HuH-7.5 (cell line): ENCODE measurements at places on chromosomes 16 and 17.
A peak's percentile ranks its signal among the peaks of the same experiment; 100 is the strongest.

DNA sequence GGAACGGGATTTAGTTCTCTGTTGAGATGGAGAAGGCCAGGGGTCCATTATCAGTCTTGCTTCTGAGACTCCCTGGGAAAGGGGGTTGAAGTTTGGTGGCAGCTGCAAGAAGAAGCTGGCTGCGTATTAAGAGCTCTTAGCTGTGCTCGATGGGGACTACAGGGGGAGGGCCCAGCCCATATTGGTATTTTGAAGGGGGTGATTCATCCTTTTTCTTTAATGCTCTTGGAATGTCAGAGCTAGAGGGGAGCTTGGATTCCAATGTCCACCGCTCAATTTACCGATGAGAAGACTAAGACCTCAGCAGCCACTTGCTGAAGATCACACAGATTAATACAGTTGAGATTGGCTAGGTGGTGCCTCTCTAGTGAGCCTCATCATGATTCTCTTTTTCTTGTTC, 5.0 kb downstream of the NOG start:
- no peak for DNase-seq

DNA sequence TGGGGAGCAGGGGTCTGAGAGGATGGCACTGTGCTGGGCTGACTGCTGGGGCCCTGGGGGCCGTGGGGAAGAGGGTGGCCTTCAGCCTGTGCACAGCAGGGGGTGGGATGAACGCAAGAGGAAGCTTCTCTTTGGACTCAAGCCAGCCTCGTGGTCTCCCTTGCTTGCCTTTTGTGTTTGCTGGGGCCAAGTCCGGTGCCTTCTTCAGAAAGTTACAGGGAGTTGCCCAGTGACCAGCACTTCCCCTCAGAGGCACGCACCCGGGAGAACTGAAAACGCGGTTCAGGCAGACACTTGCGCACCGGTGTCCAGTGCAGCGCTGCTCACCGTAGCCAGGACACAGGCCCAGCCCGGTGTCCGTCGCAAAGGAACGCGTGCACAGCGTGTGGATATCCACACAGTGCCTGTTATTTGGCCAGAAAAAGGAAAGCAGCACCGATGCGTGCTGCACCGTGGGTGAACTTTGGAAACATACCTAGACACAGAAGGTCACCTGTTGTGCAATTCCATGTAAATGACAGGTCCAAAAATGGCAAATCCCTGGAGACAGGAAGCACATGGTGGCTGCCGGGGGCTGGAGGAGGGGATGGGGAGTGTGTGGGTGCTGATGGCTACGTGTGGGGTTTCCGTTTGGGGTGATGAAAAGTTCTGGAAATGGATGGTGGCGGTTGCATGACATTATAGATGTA, 29.4 kb upstream of the NUDT16L1 start:
- DNase-seq, result peak; percentile 60

GRCh38 chr16:12964461-12964860, 63.1 kb downstream of the SHISA9 start:
- no peak for DNase-seq

- no peak for DNase-seq
These were observed 4.3 kb upstream of the GSG1L start for GRCh38 chr16:28067604-28068379.

GRCh38 chr17:57389473-57389872, 133.2 kb downstream of the MSI2 start:
- DNase-seq, result no peak

- DNase-seq, result no peak
These were observed 52.7 kb downstream of the ARSG start for GRCh38 chr17:68343976-68344375.

DNA sequence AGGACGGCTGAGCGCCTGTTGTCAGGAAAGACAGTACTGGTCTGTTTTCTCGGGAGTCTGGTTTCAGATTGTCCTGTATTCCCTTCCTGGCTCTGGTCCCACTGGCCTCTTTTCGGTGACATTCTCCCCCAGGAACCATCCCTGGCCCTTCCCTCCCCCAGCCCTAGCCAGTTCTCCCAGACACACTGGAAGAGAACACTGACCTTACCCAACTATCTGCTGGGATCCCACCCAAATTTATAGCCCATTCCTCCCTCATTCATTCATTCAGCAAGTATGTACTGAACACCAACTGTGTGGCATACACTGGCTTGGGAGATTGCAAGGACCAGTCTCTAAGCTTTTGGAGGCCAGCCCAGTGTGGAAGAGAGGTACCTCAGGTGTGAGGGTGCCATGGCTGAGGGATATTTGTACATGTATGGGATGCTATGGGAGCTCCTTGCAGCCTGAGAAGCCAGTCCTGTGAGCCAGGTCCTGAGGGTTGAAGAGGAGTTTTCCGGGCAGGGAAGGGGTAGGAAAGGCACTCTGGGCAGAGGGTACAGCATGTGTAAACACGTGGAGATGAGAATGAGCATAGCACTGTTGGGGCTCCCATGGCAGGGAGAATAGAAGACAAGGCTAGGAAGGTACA, 5.2 kb downstream of the RND2 start:
- DNase-seq, result no peak

DNA sequence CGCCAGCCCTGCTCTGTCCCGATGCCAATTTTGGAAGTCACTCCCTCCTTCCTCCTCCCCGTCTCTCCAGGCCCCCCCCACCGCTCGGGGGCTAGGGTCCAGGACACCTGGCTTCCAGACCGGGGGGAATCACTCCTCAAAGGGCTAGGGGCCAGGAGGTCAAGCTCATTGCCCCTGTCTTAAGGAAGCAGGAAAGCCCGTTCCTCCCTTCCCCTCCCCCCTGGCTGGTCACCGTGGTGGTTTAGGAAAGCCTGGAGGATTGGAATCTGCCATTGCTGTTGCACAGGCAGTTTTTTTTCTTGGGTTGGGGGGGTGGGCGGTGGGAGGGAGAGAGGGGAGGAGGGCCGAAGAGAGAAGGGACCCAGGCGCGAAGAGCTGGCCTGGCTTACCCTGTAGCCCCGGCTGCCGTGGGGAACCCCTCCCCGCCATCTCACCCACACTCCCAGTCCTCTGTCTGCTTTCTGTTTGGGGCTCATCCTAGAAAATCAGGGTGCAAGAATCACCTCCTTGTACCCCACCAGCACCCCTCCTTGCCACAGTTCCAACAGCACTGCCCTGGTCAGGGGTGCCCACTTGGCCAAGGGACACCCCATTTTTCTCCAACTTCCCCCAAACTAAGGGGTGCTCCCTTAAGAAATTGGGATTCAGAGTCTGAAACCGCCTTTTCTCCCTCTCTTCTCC, 2.9 kb upstream of the BCL6B start:
- DNase-seq, result peak; percentile 86

DNA sequence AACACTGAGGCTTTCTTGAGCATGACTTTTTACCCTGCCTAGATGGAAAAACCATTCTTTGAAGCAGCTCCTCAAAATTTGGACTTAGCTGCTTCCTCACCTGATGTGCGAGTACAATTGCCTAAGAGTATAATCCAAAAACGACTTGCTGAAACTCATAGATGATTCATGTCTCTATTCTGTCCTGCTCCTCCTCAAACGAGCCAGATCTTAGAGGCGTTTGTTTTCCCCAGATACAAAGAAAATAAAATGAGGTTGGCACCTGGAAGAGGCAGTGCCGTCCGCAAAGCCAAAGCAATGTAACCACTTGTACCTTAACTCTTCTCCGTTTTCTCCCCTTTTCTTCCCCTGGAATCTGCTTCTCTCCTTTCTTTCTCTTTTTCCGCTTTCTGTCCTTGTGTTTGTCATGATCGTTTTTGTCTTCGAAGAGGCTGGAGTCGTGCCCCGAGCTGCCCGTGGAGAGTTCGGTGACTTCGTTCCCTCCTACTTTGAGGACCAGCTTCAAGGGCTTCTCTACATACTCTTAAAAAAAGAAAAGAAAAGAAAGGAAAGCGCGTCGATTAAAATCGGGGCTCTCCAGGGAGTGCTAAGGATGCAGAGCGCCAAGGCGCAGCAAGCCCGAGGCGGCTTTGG, 895 bp downstream of the BRD7 start:
- DNase-seq, result no peak

- DNase-seq, result no peak
These were observed 36.1 kb upstream of the MRC2 start for GRCh38 chr17:62591333-62591732.

DNA sequence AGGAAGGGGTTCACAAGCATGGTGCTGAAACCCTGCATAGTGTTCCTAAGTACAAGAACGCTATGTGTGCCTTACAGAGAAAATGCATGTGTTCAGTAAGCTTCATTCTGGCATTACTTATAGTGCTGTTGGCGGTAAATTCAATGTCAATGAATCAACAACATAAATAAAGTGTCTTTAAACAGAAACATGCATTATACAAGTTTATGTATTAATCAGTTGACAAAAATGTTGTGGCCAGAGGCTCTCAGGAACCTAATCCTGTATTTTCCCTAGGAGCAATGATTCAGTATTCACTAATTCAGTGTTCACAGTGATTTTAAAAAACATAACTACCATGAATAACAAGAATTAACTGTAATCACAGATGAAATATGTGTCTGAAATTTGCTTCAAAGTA, 47.1 kb upstream of the MYOCD start:
- DNase-seq, result no peak

DNA sequence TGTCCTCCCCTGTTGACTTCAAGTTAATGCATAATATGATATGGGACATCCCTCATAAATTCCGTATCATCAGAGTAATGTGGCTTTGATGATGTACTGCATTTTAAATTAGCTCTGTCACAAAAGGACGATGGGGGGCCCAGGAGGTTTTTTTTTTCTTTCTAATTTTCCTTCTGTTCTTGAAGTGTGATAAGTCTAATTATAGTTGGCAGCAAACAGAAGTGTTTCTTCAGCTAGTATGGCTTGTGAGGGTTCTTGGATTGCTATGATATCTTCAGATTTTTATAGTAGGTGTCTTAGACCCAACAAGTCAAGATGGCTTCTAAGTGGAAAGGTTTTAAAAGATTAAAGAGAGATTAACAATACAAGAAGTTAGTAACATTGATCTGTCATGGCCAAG, 796.2 kb upstream of the RBFOX1 start:
- no peak for DNase-seq

GRCh38 chr16:58128181-58128631, 975 bp downstream of the CFAP20 start:
- DNase-seq, result no peak

DNA sequence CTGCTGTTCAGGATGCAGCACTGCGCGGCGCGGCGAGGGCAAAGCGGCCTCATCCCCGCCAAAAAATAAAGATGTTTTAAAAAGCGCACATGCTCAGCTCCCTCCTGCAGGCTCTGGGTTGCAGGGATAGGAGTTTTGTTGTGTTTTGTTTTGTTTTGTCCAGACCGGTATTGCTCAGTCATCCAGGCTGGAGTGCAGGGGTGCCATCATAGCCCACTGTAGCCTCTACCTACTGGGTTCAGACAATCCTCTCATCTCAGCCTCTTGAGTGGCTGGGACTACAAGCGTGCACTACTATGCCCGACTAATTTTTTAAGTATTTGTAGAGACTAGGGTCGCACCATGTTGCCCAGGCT, 636 bp downstream of the WWOX start:
- no peak for DNase-seq

- DNase-seq, result no peak
These were observed 32.9 kb downstream of the TRARG1 start for GRCh38 chr17:1312261-1312870.
